ENCODE measurements at places on chromosomes 11 and 22.

DNA sequence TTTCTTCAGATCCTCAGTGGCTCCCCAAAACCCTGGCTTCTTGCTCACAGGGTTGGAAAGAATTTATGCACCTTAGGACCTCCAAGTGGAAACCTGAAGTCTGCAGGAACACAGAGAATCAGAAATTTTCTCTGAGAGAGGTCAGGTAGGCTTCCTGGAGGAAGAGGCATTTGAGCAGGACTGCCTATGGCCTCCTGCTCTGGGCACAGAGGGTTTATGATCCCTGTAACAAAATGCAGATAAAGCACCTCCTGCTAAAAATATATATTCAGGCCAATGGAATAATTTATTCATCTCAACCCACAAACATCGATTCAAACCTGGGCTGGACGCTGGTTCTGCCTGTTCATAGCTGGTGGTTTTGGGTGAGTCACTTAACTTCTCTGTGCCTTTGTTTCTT, 68.1 kb upstream of the FGF3 start:
- DNase-seq, result no peak

DNA sequence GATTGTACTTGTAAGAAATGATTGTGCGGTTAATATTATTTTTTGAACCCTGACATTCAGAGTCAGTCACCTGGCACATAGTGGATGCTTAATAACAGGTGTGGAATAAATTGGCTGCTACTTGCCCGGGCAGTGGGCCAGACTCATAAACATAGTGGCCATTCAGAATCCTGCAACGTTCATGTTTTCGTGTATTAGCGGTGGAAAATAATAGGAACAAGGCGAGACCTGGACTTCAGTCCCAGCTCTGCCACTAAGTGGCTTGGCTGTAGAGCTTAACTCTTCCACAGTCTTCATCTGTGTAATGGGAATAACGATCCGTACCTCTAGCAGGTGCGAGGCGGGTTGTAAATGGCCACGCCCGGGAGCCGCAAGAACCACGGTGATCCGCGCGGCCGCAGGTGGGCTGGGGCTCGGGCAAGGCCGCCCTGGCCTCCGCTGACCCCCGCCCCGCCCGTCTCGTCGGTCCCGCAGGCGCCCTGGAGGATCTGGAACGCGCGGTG, 761 bp upstream of the TMEM25 start:
- no peak for DNase-seq

- DNase-seq, result no peak
These were observed 169.9 kb downstream of the KIF18A start for GRCh38 chr11:27938011-27938410.

GRCh38 chr11:629237-629583, 2.2 kb upstream of the SCT start:
- no peak for DNase-seq

DNA sequence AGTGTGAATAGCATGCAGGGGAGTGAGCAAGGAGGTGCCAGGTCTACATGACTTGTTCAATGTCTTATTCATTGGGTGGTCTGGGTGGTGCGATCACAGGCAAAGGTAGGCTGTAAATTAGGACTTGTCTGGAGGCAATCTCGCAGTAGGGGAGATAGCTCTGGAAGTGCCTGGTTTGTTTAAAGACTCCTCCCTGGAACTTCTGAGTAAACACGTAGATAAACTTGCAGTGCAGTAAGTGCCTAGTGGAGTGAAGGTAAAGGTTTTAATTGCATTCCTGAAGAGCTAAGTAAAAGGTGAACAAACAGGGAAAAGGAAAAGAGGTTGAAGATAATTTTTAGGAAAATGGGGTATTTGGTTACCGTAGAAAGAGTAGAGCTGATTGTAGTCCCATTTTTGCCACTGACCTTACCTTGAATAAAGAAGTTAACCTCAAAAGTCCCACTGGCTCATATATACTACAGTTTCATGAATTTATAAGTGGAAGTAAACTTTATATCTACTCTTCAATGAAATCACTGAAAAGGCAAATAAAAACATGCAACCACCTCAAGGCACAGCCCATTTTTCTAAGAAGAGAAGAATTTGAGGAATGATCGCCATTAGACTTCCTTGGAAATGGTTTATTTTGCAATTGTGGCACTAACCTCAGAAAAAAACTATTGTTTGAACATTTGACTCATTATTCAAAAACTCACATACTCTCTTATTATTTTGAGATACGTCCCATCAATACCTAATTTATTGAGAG, 44.3 kb downstream of the AASDHPPT start:
- DNase-seq, result no peak

DNA sequence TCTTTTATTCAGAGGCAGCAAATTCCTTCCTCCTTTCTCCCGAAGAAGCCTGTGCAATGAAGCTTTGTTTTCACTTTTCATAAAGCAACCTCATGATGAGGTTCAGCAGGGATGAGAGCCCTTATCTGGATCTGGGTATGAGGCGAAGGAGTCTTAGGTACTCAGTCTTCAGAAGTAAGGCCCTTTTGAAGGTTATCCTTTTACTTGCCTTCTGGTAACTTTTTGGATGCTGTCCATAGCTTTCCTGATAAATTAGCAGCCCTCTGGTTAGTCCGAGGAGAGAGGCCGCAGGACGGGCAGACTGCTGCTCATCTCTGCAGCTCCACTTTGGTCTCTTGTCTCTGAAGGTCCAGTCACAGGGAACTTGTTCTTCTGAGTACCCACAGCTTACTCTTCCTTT, 1.1 kb downstream of the TRIM22 start:
- no peak for DNase-seq

DNA sequence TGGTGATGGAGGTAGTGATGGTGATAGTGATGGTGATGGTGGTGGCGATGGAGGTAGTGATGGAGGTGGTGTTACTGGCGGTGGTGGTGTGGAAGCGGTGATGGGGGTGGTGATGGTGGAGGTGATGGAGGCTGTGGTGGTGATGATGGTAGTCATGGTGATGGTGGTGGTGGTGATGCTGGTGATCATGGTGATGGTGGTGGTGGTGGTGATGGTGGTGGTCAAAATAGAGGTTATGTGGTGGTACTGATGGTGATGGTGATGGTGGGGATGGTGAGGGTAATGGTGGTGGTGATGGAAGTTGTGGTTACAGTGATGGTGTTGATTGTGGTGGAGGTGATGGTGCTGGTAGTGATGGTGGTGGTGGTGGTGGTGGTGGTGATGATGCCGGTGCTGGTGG, 199.2 kb downstream of the IGLL1 start:
- DNase-seq, result no peak
